Coronary artery (tissue), 2 donors: ENCODE measurements at places on chromosomes 4 and X.
A peak's percentile ranks its signal among the peaks of the same experiment; 100 is the strongest.

DNA sequence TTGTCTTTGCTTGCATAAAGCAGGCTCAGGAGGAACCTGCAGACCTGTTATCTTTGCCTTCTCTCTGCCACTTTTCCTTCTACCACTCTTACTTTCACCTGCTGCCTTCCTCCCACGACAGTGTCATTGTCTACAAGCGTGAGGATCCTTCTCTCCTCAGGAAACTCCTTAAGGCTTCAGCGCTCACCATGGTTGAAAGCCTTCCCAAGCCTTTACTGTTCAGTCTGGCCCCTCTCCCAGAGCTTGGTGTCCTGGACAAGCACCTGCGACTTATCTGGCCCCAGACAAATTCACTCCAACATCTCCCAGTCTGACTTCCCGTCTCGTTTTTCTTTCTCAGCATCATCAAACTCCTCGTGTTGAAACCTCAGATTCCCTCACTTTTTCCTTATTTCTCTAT, 31.0 kb downstream of the CC2D2A start:
- no peak for DNase-seq

DNA sequence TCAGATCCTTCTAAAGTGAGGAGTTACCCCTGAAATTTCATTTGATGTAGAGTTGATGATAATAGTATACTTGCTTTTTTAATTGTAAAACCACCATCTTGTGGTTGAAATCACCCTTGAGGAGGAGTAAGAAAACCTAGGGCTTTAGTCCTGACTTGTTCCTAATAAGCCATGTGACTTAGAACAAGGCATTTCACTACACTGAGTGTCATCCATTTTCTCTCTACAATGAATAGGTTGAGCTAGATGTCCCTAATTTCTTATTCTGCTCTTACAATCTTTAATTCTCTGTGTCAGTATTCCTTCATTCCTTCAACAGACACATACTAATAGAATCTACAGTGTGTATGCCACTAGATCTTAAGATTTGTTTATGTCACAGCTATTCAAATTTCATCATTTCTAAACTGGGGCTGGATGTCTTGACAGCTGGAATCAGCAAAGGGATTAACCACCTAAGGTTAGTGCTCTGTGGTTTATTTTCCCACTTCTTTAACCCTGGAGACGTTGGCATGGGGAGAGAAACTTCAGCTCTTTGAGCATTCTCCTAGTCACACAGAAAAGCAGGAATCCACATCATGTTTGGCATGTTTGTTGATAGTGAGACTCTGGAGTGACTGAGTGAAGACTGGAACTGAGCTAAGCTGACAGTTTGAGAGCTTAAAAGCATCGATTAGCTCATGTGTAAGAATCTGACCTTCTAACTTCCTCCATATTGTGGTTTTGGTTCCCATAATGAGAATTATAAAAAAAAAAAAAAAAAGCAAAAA, 246.3 kb downstream of the NDST4 start:
- DNase-seq, result no peak

DNA sequence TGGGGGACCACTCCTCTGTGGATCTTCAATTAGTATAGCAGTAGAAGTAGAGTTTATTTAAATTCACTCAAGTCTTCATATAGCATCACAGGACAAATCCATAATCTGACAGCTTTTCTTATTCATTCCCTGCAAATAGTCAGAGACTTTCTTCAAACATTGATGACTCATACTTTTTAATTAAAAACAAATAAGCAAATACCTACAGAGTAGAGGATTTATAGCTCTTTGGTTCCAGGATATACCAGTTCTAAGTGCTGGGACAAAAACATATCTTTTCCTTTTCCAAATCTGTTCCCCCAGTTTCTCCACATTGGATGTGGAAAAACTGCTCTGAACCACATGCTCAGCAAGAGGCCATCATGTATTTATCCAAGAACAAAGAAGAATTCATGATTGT, 24.1 kb downstream of the EMCN start:
- DNase-seq, result no peak

- DNase-seq, result no peak
These were observed 9.3 kb downstream of the PGM2 start for GRCh38 chr4:37835806-37836205.

GRCh38 chr4:7103607-7104365, 35.9 kb upstream of the GRPEL1 start:
- peak; percentile 91 for DNase-seq

GRCh38 chr4:24794916-24795665, at the start of gene SOD3:
SOD3 (plus strand) TSS chr4:24795573; CDS start chr4:24799522, 3,949 bp downstream.
- peak; percentile 97 for DNase-seq

DNA sequence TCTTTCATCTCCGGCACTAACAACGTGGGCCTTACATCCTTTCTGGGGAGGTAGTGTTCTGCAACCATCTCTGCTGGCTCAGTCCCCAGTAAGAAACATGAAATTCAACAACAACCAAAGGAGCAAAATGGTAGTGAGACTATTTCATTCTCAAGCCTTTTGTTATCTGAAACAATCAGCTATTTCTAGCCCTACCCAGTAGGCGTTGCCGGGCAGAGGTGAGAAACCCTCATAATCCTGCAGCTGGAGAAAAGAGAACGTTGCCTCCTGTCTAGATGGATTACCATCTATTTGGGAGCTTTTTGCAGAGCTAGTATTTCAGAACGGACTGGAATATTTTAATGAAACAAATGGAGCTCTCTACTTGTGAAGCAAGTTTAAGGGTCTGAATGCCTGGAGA, 66.4 kb upstream of the GPR174 start:
- DNase-seq, result no peak

- DNase-seq, result no peak
These were observed 66.1 kb downstream of the CCKAR start for GRCh38 chr4:26424153-26424552.
